ENCODE measurements at places on chromosomes 4 and X.

GRCh38 chr4:35556387-35556786, 687.9 kb downstream of the ARAP2 start:
- DNase-seq: no peak

DNA sequence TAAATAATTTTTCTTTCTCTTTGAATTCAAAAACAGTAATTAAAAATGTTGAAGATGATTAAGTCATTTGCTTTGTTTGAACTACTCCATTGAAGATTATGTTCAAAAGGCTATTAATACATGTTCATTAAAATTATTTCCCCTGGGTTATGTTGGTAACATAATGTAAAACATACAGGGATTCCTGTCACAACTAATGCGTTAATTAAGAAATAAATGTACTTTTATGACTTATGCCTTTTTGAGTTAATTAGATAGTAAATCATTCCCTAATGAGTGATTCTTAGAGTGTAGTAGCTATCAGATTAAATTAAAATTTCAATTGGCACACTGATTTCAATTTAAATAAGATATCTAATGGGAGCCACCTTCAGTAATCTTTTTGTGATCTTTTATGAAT, 549.1 kb downstream of the ANKRD50 start:
- DNase-seq: no peak

DNA sequence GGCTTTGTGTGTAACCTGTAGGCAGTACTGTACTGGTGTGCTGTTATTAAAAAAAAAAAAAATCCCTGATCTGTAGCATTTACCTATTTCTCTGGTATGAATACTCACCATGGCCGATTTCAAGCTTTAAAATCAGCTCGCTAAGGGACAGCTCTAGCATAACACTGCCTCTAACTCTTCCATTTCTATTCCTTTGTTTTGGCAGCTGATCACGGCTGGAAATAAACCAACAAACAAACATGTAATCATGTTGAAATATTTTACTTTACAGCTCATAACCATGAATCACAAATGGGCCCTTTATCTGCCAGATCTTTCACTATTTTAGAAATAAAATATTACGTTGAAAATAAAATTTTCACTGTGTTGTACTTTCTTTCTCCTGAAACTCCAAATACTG, 60.5 kb upstream of the IL15 start:
- no peak for DNase-seq

DNA sequence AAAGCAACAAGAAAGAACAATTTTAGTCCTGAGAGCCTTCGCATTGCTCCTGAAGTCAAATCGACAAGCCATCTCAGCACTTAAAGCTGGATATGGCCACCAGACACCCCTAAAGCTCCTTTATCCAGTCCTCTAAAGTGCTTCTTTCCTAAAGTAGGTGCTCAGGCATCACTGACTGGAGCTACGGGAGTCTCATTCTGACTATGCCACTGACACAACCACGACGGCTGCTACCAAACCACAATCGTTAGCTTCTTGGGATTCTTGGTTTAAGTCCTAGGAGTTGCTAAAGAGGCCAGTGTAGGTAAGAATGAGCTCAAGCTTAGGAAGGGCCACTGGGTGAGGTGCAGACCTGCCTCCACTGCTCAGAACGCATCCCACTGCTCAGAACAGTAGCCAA, 1.0 kb downstream of the SLC10A6 start:
- no peak for DNase-seq

DNA sequence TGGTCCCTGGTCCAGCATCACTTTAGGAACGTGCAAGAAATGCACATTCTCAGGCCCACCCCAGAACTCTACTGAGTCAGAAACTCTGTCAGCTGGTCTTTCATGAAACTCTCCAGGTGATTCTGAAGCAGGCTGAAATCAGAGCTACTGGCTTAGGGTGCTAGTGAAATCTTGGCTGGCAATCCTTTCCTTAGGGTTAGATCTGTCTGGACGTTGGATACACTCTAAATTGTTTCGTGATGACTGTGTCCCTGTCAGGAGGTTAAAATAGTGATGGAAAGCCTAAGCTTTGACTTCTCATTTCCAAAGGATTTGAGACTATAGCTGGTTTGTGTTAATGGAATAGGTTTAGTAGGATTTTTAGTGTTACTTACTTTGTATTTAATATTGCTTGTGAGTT, 99.1 kb downstream of the ARHGAP10 start:
- DNase-seq: no peak

DNA sequence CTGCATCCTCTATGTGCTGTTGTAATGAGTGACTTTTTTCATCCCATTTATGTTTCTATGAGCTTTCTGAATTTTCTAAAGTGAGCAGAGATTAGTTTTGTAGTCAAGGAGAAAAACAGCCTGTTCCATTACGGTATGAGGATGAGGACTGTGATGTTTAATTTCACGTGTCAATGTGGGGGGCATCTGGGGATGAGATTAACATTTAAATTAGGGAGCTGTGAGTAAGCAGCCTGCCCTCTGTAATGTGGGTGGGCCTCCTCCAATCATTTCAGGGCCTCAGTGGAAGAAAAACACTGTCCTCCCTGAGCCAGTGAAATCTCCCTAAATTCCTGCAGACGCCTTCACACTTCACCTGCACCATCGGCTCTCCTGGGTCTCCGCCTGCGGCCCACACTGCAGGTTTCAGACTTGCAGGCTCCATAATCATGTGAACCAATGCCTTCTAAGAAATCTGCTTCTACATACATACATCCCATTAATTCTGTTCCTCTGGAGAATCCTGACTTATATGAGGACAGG, 121.7 kb downstream of the AFAP1 start:
- DNase-seq: no peak

DNA sequence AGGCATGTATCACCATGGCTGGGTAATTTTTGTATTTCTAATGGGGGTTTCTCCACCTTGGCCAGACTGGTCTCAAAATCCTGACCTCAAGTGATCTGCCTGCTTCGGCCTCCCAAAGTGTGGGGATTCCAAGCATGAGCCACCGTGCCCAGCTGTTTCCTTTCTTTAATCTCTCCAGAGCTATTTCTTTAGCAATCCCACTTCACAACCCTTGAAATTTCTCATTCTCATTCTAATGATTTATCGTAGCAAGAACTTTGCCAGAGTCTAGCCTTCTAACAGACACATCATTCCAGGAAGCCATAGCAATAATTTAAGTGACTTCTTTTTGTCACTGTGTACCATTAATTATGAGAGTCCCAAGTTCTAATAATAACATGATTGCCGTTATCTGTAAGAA, 68.6 kb downstream of the RXFP1 start:
- no peak for DNase-seq

- DNase-seq: no peak
Measured at GRCh38 chrX:155086961-155087735, 15.8 kb downstream of the BRCC3 start.

DNA sequence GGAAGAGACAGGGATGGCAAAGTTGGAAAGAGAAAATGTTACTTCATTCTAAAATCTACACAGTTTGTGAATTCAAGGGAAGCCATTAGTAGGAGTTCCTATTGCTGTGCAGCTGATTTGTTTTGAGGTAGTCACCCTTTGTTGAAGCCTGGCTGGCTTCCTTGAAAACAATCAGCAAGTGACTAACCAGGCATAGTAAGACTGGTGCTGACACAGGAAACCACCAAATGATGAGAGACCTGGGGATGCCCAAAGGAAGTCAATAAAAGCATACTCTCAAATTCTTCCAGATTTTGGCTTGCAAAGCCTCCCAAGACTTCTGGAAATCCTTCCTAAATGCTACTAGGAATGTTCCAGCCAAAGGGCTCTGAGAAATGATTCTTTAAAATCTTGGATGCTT, 23.9 kb upstream of the PRDM8 start:
- no peak for DNase-seq

DNA sequence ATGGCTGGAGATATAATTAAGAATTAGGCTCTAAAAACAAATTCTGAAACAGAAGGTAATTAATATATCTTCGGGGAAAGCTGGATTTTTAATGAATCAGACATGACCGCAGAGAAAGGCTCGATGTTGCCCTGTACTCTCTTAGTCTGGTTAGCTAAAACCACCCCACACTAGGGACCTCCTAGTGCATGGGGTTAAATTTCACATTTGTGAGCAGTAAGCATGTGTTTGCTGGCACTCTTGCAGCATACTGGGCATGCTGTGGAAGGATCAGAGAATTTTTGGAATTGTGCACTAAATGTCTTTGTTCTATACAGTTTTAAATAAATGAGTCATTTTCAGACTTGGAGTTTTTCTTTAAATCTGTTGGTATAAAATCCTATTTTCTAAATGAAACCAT, 475.6 kb upstream of the FTHL17 start:
- DNase-seq: no peak

- no peak for DNase-seq
Measured at GRCh38 chrX:17032351-17032750, 85.9 kb downstream of the REPS2 start.

- no peak for DNase-seq
Measured at GRCh38 chrX:16855363-16856075, 14.6 kb downstream of the RBBP7 start.

DNA sequence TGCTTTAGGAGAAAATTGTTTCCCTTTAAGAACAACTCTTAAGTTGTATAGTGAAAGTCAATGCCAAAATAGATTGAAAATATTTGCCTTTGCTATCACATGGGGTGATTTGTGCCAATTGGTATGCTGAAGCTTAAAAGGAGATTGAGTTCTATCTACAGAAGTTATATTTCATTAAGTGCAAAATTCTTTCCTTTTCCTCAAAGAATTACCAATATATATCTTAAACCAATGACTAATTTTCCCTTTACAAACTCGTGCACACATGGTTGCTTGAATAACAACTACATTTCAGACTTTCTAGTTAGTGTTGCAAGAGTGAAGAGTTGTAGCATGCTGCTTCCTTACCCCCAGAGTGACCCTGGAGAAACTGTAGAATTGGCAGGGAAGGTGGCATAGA, 990.0 kb upstream of the PABPC4L start:
- no peak for DNase-seq

Data from activated CD8-positive, alpha-beta memory T cell treated with anti-CD3 and anti-CD28 coated beads for 1 hour (primary cell).